ENCODE measurements at places on chromosomes 4 and X. TPM values are rescaled to one million over a fixed set of nuclear protein-coding genes. Genes with fewer than 3 reads are reported as not detected.
A peak's percentile ranks its signal among the peaks of the same experiment; 100 is the strongest.

- no peak overlapping the region for H3K27ac ChIP-seq
- no peak overlapping the region for H3K4me3 ChIP-seq
- no peak for DNase-seq
Measured at GRCh38 chr4:738781-739280, 33.2 kb downstream of the PCGF3 start.

GRCh38 chr4:25865586-25865985, 2.8 kb upstream of the SEL1L3 start:
- H3K27me3 ChIP-seq, result no peaks in the 10 kb centered on the region
- H3K27ac ChIP-seq, result no peak overlapping the region
- H3K4me3 ChIP-seq, result no peak overlapping the region
- DNase-seq, result no peak
- no peaks in the 10 kb centered on the region for H3K36me3 ChIP-seq

- no peaks in the 10 kb centered on the region for H3K27me3 ChIP-seq
- peak; percentile 88 for DNase-seq
- no peaks in the 10 kb centered on the region for H3K36me3 ChIP-seq
- peaks cover 27% of the 10 kb centered on the region for H3K4me1 ChIP-seq
Measured at GRCh38 chr4:23934915-23935314, 45.1 kb upstream of the PPARGC1A start.

The ETDA gene
- total RNA-seq, result not detected

- H3K4me1 ChIP-seq, result no peaks in the 10 kb centered on the region
- H3K4me3 ChIP-seq, result no peak overlapping the region
- no peaks in the 10 kb centered on the region for H3K36me3 ChIP-seq
Measured at GRCh38 chr4:176676901-176677300, 115.8 kb downstream of the VEGFC start.

GRCh38 chr4:88106205-88106604, 52.2 kb downstream of the ABCG2 start:
- H3K4me1 ChIP-seq, result no peaks in the 10 kb centered on the region
- H3K27me3 ChIP-seq, result no peaks in the 10 kb centered on the region
- no peak for DNase-seq
- H3K27ac ChIP-seq, result no peak overlapping the region

- no peak overlapping the region for H3K4me3 ChIP-seq
- no peaks in the 10 kb centered on the region for H3K4me1 ChIP-seq
- no peak overlapping the region for H3K27ac ChIP-seq
- no peaks in the 10 kb centered on the region for H3K36me3 ChIP-seq
Measured at GRCh38 chrX:3143043-3143799, 102.0 kb downstream of the ARSF start.

- no peaks in the 10 kb centered on the region for H3K36me3 ChIP-seq
- DNase-seq, result no peak
- peaks cover 50% of the 10 kb centered on the region for H3K4me1 ChIP-seq
Measured at GRCh38 chrX:17595456-17596035, 141.7 kb upstream of the SCML1 start.

The LDB2 gene
- 28.5 TPM for total RNA-seq

GRCh38 chr4:102326951-102327350, 18.3 kb downstream of the SLC39A8 start:
- DNase-seq, result no peak
- no peaks in the 10 kb centered on the region for H3K36me3 ChIP-seq
- no peaks in the 10 kb centered on the region for H3K4me1 ChIP-seq
- no peaks in the 10 kb centered on the region for H3K27me3 ChIP-seq
- no peak overlapping the region for H3K4me3 ChIP-seq

GRCh38 chr4:87298362-87298761, 24.3 kb downstream of the HSD17B13 start:
- no peak overlapping the region for H3K27ac ChIP-seq
- no peaks in the 10 kb centered on the region for H3K4me1 ChIP-seq
- no peaks in the 10 kb centered on the region for H3K36me3 ChIP-seq
- no peak overlapping the region for H3K4me3 ChIP-seq
- H3K27me3 ChIP-seq, result no peaks in the 10 kb centered on the region
- DNase-seq, result no peak

DNA sequence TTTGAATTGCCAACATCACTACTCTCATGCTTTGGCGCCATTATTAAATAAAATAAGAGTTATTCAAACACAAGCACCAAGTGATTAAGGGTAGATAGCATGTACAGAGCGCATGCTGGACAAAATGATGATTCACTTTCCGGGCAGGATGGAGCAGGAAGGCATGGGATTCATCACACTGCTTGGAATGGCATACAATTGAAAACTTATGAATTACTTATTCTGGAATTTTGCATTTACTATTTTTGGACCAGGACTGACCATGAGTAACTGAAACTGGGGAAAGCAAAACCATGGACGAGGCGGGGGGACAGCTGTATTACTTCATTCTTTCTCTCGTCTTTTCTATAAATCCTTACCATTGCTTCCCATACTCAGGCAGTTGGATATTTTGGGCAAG, 28.5 kb upstream of the FGF5 start:
- no peaks in the 10 kb centered on the region for H3K27me3 ChIP-seq
- H3K36me3 ChIP-seq, result no peaks in the 10 kb centered on the region
- H3K4me3 ChIP-seq, result no peak overlapping the region
- peaks cover 15% of the 10 kb centered on the region for H3K4me1 ChIP-seq

- no peak overlapping the region for H3K4me3 ChIP-seq
- no peaks in the 10 kb centered on the region for H3K4me1 ChIP-seq
- no peak for DNase-seq
- no peaks in the 10 kb centered on the region for H3K36me3 ChIP-seq
- H3K27ac ChIP-seq, result no peak overlapping the region
- no peaks in the 10 kb centered on the region for H3K27me3 ChIP-seq
Measured at GRCh38 chrX:24085101-24085500, 30.3 kb downstream of the EIF2S3 start.

GRCh38 chr4:102564399-102565059, 63.4 kb downstream of the NFKB1 start:
- H3K36me3 ChIP-seq, result no peaks in the 10 kb centered on the region
- no peak overlapping the region for H3K27ac ChIP-seq
- H3K27me3 ChIP-seq, result no peaks in the 10 kb centered on the region

The CLRN2 gene
- total RNA-seq, result not detected

GRCh38 chr4:175787546-175787945, 24.5 kb downstream of the GPM6A start:
- no peak for DNase-seq
- no peaks in the 10 kb centered on the region for H3K4me1 ChIP-seq
- no peaks in the 10 kb centered on the region for H3K27me3 ChIP-seq
- no peak overlapping the region for H3K27ac ChIP-seq
- H3K36me3 ChIP-seq, result no peaks in the 10 kb centered on the region
- H3K4me3 ChIP-seq, result no peak overlapping the region

DNA sequence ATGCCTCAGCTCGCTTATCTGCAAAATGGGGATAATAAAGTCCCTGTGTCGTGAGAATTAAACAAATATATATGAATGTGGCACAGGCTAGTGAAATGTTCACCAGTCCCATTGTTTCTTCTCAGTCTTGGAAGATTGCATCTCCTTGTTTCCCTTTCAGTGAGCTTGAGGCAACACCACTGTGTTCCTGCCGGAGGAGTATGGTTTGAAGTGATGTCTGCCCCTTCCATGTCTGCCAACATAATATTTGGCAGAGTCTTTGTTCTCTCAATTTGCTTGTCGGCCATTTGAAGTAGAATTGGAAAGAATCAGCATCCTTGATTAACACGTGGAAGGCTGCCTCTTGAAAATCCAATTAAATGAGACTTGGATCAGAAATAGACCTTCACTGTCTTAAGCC, 1088.5 kb upstream of the INTU start:
- no peaks in the 10 kb centered on the region for H3K4me1 ChIP-seq
- H3K27ac ChIP-seq, result no peak overlapping the region
- H3K36me3 ChIP-seq, result no peaks in the 10 kb centered on the region
- H3K4me3 ChIP-seq, result no peak overlapping the region
- no peak for DNase-seq
- H3K27me3 ChIP-seq, result no peaks in the 10 kb centered on the region

DNA sequence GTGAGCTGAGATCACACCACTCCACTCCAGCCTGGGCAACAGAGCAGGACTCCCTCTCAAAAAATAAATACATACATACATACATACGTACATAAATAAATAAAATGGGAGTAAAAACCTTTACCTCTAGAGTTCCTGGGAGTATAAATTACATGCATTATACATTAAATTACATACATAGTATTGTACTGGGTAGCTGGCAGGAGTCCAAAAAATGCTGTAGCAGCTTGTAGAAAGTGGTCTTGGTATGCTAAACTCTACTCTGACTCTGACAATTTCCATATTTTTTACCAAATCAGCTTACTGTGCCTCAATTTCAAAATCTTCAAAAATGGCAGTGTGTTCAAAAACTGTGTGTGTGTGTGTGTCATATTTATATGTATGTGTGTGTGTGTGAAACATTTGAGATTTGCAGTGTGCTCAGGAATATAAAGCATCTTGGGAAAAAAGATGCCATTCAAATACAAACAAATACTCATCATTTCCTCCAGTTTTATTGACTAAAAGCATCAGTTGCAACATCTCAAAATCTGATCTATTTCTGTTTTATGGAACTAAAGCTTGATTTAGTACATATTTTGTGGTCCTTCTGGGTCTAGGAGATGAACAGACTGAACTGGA, 171.7 kb downstream of the SHROOM3 start:
- no peak overlapping the region for H3K4me3 ChIP-seq
- no peaks in the 10 kb centered on the region for H3K27me3 ChIP-seq
- peaks cover 12% of the 10 kb centered on the region for H3K4me1 ChIP-seq
- H3K36me3 ChIP-seq, result no peaks in the 10 kb centered on the region

- H3K27me3 ChIP-seq, result no peaks in the 10 kb centered on the region
- no peak overlapping the region for H3K4me3 ChIP-seq
- no peak for DNase-seq
- no peak overlapping the region for H3K27ac ChIP-seq
- no peaks in the 10 kb centered on the region for H3K36me3 ChIP-seq
Measured at GRCh38 chr4:69823048-69823447, 36.9 kb downstream of the SULT1E1 start.

- peaks cover 10% of the 10 kb centered on the region for H3K36me3 ChIP-seq
- no peak overlapping the region for H3K27ac ChIP-seq
- H3K4me1 ChIP-seq, result no peaks in the 10 kb centered on the region
Measured at GRCh38 chr4:3320361-3321023, 27.7 kb downstream of the RGS12 start.

The NCAPG gene
- total RNA-seq, result 0.66 TPM

DNA sequence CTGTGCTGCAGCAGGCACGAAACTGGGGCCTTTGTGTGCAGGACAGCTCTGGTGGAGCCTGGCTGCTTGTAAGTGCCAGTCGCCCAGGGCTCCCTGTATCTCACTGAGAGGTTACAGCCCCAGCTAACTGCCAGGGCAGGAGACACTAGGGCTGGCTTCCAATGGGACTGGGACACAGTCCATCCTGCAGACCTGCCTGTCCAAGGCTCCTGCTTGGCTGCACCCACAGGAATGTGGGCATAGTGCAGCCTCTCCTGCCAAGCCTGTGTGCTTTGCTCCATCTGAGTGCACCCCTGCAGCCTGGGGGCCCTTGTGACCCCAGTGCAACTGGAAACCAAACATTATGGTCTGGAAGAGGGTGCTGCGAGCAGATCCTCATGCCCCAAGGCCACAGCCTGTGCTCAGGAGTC, 144.0 kb downstream of the ADAM29 start:
- no peaks in the 10 kb centered on the region for H3K4me1 ChIP-seq
- DNase-seq, result no peak
- no peak overlapping the region for H3K27ac ChIP-seq

GRCh38 chr4:48064349-48064748, 47.8 kb downstream of the NIPAL1 start:
- no peak for DNase-seq
- no peak overlapping the region for H3K27ac ChIP-seq
- no peaks in the 10 kb centered on the region for H3K27me3 ChIP-seq
- no peaks in the 10 kb centered on the region for H3K4me1 ChIP-seq

- no peaks in the 10 kb centered on the region for H3K36me3 ChIP-seq
- H3K27me3 ChIP-seq, result no peaks in the 10 kb centered on the region
- H3K4me3 ChIP-seq, result no peak overlapping the region
- no peak overlapping the region for H3K27ac ChIP-seq
- H3K4me1 ChIP-seq, result no peaks in the 10 kb centered on the region
Measured at GRCh38 chrX:118884552-118885138, 61.0 kb downstream of the ZCCHC12 start.

GRCh38 chrX:42477396-42477795, 300.6 kb downstream of the PPP1R2C start:
- H3K27me3 ChIP-seq, result no peaks in the 10 kb centered on the region
- H3K36me3 ChIP-seq, result no peaks in the 10 kb centered on the region
- DNase-seq, result no peak
- no peak overlapping the region for H3K4me3 ChIP-seq
- no peak overlapping the region for H3K27ac ChIP-seq
- no peaks in the 10 kb centered on the region for H3K4me1 ChIP-seq

The P2RY8 gene
- 0.82 TPM for total RNA-seq

GRCh38 chr4:175560604-175561003, 251.5 kb downstream of the GPM6A start:
- DNase-seq, result no peak
- H3K36me3 ChIP-seq, result no peaks in the 10 kb centered on the region
- H3K4me3 ChIP-seq, result no peak overlapping the region
- no peaks in the 10 kb centered on the region for H3K27me3 ChIP-seq

The RGN gene
- 12.1 TPM for total RNA-seq
